CD4-positive, alpha-beta memory T cell (primary cell): ENCODE measurements at places on chromosomes 16 and 17. TPM values are rescaled to one million over a fixed set of nuclear protein-coding genes. Genes with fewer than 3 reads are reported as not detected.

DNA sequence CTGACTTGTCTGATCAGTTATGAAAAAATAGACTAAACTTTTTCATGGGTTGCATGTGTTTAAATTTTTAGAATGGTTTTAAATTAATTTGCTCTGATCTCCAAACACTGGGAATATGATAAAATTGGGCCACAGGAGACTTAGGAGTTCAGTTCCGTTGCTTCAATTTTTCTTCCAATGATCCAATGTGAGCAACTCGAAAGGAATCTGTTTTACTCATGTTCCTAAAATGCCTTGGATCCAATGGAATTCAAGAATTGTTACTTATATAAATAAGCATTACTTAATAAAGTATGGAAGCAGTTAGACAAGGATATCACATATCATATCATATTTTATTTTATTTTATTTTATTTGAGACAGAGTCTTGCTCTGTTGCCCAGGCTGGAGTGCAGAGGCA lies 56.0 kb upstream of the NACA2 start:
- no peaks in the 10 kb centered on the region for H3K27me3 ChIP-seq
- no peaks in the 10 kb centered on the region for H3K4me1 ChIP-seq

DNA sequence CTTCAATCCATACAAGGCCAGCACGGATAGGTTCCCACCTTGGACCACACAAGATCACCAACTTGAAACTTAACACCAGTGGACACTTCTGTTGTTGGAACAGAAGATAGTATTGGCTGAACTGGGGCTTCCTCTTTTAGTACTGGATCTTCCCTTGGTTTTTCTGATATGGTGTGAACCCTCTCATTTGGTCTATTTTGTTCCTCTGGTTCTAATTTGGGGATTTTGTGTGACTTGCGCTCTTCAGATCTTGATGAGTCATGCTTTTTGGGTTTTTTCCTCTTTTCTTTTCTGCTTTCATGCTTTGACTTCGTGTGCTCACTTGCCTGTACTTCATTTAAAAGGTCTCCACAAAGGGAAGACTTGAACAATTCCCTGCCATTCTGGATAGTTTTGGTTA lies 39.0 kb downstream of the SOST start:
- H3K4me3 ChIP-seq: no peak overlapping the region
- peaks cover under 1% of the 10 kb centered on the region for H3K27me3 ChIP-seq
- no peak overlapping the region for H3K27ac ChIP-seq
- H3K4me1 ChIP-seq: peaks cover 8% of the 10 kb centered on the region
- no peaks in the 10 kb centered on the region for H3K36me3 ChIP-seq

DNA sequence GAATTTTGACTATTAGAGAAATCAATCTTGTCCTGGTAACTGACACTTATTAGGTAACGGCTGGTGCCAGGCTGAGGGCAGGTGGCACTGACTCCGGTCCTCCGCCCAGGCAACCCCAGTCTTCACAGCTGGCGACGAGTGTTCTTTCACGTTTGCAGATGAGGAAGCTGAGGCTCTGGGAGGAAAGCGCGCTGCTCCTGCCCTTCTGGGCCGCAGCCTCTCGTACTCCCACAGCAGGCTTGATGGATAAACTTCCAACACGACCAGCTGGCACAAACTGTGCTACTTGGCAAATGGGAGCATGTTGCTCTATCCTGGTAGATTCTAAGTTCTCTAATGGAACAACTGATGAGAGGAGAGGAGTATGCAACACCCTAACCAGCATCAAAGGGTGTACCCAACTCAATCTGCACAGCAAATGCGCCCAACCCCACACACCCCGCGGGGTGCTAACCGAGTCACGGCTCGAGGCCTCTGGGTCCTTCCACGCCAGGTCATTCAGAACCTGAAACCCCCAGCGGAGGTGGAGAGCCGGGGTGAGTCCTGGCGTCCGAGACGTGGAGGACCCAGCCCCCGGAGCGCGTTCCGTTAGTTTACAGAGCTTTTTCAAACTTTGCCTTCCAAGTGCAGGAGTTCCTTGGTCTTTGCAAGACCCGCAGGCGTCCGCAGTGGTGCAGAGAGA lies 477 bp upstream of the SLC47A1 start:
- H3K4me3 ChIP-seq: no peak overlapping the region
- DNase-seq: no peak
- H3K36me3 ChIP-seq: no peaks in the 10 kb centered on the region
- H3K27ac ChIP-seq: no peak overlapping the region
- H3K4me1 ChIP-seq: peaks cover 7% of the 10 kb centered on the region

GRCh38 chr16:3968551-3968950 lies 88.0 kb upstream of the CREBBP start:
- peaks cover 4% of the 10 kb centered on the region for H3K4me1 ChIP-seq
- H3K4me3 ChIP-seq: no peak overlapping the region
- no peak for DNase-seq
- no peak overlapping the region for H3K27ac ChIP-seq

DNA sequence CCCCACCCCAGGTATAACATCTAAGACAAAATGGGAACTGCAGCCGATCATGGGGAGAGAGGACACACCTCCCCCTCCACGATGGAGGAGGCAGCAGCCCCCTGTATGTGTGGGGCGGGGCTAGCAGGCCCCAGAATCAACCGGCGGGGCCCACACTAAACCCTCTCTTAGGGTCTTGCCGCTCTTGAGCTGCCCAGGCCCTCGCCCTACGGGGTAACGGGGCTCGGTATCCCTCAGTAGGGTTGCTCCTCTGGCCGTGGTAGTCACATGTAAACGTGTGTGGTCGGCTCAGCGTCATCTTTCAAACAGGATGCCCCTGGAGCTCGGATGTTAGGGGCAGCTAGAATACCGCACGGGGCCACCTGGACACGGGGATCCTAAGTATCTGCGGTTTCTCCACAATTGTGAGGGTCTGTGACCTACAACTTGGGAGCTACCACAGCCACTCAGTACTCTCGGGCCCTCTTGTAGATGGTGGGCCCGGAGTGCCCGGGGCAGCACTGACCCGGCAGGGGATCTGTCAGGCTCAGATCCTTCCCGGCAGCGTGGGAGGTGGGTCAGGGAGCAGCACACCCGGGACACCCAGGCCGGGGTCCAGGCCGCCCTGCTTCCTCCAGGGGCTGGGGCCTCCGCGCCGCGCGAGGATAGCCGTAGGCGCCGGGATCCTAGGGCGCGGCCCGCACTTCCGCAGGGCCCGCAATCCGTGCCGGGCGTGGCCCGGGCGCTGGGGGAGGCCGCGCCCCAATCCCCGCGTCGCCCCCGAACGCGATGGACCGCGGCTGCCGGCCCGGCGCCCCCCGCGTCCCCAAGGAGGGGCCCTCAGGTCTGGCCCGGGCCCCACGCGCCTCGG lies 781 bp downstream of the ARHGDIA start:
- peaks cover 55% of the 10 kb centered on the region for H3K4me1 ChIP-seq
- peak; percentile 64 for DNase-seq
- H3K27ac ChIP-seq: peak overlapping the region; percentile 91
- H3K4me3 ChIP-seq: peak overlapping the region; percentile 63
- H3K36me3 ChIP-seq: peaks cover 26% of the 10 kb centered on the region

DNA sequence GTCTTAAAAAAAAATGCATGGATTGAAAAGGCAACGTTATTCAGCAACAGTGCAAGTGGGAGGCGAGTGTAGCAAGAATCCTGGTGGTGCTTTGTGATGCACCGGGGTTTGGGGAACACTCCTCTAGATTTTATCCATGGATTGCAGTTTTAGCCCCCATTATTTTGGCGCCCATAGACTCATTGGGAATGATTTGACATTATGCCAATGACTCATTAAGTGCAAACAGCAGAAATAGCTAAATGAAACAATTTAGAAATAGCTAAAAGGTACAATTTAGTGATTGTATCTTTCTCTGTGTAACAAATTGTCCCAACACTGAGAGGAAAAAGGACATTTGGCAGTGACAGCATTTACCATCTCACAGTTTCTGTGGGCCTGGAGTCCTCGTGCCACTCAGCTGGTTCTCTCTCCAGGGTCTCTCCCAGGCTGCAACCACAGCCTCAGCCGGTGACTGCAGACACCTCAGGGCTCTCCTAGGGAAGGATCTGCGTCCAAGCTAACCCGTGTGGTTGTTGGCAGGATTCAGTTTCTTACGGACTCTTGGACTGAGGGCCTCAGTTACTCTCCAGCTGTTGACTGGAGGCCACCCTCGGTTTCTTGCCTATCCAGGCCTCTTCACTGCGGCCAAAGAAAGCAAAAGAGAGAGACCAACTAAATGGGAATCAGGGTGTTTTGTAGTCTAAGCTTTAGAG lies 398.7 kb downstream of the SNX29 start:
- H3K36me3 ChIP-seq: no peaks in the 10 kb centered on the region
- DNase-seq: no peak
- H3K4me3 ChIP-seq: no peak overlapping the region
- no peak overlapping the region for H3K27ac ChIP-seq
- H3K27me3 ChIP-seq: no peaks in the 10 kb centered on the region
- H3K4me1 ChIP-seq: no peaks in the 10 kb centered on the region

Gene CORO6
- 2.2 TPM for total RNA-seq
